T-cell (primary cell): ENCODE measurements at places on chromosomes 1 and 21.

DNA sequence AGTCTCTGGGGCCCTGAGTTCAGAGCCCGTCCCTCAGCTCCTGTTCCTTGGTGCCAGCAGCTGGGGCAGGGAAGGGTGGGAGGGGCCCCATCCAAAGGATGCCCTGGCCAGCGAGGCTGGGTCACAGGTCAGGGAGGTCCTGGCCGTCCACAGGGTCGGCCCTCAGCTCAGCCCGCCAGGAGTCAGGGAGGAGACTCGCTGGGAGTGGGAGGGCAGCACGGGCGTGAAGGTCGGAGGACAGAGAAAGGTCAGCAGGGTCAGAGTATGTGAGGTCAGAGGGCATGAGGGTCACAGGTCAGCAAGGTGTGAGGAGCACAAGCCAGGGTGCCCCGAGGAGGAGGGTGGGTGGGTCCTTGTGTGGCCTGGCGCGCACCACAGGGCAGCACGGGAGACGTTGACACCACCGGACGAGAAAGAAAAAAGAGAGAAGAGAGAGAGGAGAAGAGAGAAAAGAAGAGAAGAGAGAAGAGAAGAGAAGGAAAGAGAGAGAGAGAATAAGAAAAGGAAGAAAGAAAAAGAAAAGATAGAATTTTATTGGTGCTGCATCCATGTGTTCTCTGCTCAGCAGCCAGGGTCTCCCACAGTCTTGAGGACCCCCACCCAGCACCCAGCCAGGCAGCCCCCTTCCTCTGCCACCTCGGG, 7.1 kb downstream of the PERM1 start:
- DNase-seq = no peak

GRCh38 chr1:247496581-247497285, 38.8 kb upstream of the OR2B11 start:
- no peak for DNase-seq

DNA sequence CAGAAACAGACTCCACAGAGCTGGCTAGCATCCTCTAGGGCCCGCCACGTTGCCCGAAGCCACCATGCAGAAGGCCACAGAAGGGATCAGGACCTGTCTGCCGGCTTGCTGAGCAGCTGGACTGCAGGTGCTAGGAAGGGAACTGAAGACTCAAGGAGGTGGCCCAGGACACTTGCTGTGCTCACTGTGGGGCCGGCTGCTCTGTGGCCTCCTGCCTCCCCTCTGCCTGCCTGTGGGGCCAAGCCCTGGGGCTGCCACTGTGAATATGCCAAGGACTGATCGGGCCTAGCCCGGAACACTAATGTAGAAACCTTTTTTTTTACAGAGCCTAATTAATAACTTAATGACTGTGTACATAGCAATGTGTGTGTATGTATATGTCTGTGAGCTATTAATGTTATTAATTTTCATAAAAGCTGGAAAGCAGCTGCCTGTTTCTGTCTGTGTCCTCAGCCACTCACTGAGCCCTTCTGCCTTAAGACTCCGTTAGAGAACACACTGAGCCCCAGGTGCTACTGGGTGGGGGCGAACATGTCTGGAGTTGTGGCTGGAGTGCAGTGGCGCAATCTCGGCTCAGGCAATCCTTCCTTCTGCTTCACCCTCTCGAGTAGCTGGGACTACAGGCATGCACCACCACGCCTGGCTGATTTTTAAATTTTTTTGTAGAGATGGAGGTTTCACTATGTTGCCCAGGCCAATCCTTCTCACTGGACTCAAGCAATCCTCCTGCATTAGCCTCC, 14.8 kb downstream of the MFSD2A start:
- no peak for DNase-seq

- DNase-seq = no peak
Measured at GRCh38 chr1:43828574-43828973, 105.0 kb upstream of the ARTN start.

GRCh38 chr1:167510244-167510643, 8.1 kb downstream of the CD247 start:
- no peak for DNase-seq

- DNase-seq = no peak
Measured at GRCh38 chr1:63917571-63918417, 144.0 kb downstream of the ROR1 start.

GRCh38 chr1:230702934-230703678, 10.8 kb downstream of the AGT start:
- DNase-seq = no peak

- no peak for DNase-seq
Measured at GRCh38 chr1:171590022-171590421, 32.0 kb upstream of the MYOCOS start.

DNA sequence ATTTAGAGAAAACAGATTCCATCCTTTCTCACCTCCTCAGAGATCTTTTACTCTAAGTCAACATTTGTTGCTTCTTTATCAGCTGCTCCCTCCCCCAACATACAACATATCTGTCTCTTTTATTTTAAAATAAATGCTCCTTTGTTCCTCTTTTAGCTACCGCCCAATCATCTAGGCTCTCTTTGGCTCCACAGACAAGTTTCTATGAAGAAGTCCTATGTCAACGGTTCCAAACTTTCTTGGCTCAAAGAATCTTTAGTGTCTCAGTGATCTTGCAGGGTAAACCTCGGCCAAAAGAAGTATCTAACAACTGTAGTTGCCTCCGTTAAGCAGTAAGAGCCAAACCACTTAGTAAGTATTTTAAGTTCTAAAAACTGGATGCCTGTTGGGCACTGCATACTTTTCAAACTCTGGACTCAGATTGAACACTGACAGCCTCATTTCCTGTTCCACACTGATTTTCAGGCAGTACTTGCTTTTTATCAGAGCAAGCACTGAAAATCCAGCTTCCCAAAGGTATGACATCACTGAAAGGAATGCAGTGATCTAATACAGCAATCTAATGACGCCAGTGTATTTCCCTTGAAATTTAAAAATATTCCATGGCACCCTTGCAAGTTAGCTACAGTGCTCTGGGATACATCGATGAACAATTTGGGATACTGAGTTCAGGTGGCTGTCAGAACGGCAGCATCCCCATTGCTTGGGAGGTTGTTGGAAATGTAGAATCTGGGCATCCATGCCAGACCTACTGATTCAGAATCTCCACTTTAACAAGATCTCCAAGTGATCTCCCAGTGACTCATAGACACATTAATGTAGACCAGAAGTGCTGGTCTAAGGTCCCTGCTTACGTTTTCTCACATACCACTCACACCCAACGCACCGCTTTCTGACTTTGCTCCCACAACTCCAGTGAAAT, 26.8 kb downstream of the EGLN1 start:
- no peak for DNase-seq

DNA sequence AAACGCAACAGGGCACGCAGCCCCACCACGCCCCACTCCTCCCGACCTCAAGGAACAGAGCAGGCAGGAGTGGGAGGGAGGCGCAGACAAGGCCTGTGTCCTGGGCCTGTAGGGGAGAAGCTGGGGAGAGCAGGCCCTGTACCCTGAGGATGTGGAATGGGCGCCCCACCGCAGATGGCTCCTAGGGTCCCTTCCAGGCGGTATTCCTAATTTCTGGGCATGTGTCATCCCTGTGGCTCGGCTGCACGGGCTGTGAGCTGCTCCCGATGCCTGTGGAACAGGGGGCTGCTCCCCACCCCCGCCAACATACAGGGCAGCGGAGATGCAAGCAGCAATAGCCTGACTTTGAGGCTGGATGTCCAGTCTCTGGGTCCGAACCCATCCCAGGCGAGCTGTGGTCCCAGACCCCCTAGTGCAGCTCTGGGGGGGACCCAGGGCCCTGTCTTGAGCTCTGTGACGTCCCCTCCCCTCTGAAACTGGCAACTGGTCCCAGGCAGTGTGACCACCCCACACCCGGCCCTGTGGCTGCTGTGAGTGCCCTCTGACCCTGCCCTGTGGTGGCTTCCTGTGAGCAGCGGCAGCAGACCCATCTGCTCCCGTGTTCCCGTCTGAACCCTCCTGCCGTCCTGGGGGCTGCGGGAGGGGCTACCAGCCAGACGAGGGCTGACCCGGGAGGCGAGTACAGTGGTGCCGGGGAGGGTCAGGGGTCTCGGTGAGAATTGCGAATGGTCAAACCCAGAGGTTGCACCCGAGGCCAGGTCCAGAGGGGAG, 13.9 kb upstream of the COL6A2 start:
- no peak for DNase-seq

GRCh38 chr1:152050886-152051675, 14.3 kb upstream of the S100A11 start:
- no peak for DNase-seq

DNA sequence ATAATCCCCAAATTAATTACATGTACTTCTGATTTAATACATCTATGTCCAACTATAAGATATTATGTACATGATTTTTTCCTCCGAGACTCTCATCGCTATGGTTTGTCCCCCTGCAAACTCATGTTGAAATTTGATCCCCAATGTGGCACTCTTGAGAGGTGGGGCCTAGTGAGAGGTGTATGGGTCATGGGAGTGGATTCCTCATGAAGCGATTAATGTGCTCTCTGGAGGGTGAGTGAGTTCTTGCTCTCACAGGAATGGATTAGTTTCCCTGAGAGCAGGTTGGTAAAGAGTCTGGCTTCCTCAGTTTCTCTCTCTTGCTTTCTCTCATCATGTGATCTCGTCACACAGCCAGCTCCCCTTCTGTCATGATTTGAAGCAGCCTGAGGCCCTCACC, 16.1 kb downstream of the HSF2BP start:
- DNase-seq = no peak

GRCh38 chr21:36429947-36430546, 44.9 kb downstream of the CHAF1B start:
- DNase-seq = peak; percentile 39

GRCh38 chr21:46022551-46023525, 41.3 kb downstream of the COL6A1 start:
- DNase-seq = no peak

GRCh38 chr1:93733340-93733739, 51.7 kb upstream of the BCAR3 start:
- DNase-seq = no peak

DNA sequence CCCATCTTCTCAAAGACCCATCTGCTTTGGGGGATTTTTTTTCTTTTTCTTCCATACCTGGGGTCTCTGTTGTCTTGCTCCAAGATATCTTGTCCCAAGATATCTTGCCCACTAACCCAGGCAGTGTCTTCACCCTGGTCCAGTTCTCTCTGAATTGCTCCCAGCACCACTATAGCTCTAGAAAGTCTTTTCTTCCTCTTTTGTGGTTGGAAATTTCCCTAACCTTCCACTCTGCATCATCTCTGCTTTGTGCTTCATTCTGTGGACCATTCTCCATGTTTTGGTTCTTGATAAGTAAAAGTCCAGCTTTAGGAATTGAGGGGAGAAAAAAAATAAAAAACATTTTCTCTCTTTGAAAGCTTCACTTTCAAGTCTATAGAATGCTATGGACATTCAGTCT, 20.9 kb downstream of the STYXL2 start:
- DNase-seq = no peak

GRCh38 chr1:6800745-6801144, 15.5 kb downstream of the CAMTA1 start:
- no peak for DNase-seq

DNA sequence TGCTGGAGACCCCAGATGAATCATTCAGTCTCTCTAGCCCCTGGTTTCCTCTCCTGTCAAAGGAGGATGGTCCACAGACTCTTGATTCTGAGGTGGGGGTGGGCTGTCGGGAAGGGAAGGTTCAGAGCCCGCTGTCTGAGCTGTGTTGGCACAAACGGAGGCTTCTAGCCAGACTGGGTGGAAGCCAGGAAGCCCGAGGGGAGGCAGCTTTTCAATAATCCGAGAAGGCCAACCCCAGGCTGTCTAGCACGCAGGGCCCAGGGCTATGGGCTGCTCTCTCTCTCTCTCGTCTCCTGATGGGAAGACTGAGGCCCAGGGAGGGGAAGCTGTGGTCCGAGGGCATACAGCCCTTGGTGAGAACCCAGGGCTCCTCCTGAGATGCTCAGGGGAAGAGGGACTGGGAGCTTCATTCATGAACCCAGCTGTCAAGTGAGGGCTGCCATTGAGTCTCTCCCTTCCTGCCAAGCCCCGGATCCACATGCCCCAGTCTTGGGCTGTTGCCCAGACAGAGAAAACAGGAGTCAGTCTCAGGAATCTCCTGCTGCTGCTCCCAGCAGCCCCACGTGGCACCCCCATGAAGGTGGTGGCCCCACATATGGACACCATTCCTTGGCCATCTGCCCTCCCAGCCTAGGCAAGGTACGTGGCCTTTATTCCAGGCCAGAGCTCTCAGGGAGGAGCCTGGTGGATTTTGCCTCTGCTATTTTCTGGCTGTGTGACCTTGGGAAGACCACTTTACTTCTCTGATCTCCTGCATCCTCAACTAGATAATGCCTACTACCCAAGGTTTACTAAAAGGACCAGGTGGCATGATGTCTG, 44.4 kb downstream of the RAP1GAP start:
- DNase-seq = no peak

- no peak for DNase-seq
Measured at GRCh38 chr1:246425139-246425794, 81.8 kb downstream of the SMYD3 start.

- DNase-seq = no peak
Measured at GRCh38 chr1:28680151-28680550, 11.6 kb downstream of the GMEB1 start.

GRCh38 chr1:6347641-6348487, 45.7 kb downstream of the ACOT7 start:
- DNase-seq = peak; percentile 68

DNA sequence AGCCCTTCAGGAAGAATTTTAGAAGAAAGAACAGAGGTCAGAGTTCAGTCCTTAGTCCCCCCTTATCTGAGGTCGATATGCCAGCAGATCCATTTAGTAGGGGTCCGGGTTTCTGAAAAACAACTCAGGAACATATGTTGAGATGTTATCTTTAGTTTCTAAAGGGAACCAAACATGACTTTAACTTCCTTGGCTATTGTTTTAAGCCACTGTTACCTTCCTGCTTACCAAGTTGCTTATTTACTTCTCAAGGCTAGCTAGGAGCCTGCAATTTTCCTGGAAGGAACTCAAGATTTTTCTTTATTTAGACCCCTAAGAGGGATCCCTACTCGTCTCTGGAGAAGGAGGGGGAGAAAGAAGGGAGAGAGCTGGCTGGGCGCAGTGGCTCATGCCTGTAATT, 54.3 kb downstream of the KCNC4 start:
- DNase-seq = no peak
